Activated effector memory CD4-positive, alpha-beta T cell treated with anti-CD3 and anti-CD28 coated beads, Interleukin-2, amount 50 U/mL, for 16 hours (primary cell): ENCODE measurements at places on chromosomes 16 and 17.

DNA sequence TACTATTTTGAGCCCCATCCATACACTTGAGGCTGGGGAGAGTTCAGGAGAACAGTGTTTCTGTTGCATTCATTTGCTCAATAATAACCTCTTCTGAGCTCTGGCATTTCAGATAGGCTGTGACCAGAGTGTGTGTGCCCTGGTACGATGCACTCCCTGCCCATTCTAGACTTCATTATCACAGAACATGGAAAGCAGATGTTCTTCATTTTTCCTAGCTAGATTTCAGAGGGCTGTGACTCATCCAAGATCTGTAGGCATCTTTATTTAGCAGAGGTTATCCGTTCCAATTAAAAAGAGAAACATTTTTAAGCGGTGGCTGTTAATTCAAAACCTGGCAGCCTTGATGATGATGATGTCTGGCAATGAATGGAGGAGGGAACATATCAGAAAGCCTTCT lies 228.8 kb upstream of the EEF2KMT start:
- no peak for DNase-seq

- no peak for DNase-seq
These were observed 90.1 kb downstream of the TMEM132E start for GRCh38 chr17:34669511-34669910.

DNA sequence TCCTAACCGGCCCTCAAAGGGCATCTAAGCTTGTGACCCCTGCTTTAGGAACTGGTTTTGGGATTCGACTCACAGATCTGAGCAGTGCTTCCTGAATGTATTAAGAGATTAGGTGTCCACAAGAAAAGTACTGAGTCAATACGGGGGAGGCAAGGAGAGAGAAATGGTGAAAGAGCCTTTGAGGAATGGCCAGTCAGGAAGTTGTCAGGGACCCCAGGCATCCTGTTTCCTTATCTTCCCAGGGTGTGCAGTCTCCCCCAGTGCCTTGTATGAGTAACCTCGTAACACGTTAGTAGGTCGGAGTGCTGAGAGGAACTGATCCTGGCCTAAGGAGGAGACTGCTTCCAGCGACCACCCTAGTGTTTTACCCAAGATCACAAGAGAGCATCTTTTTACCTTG lies 16.4 kb upstream of the TMED6 start:
- no peak for DNase-seq

- DNase-seq: peak; percentile 65
These were observed 53.9 kb upstream of the ERCC4 start for GRCh38 chr16:13866073-13866472.

DNA sequence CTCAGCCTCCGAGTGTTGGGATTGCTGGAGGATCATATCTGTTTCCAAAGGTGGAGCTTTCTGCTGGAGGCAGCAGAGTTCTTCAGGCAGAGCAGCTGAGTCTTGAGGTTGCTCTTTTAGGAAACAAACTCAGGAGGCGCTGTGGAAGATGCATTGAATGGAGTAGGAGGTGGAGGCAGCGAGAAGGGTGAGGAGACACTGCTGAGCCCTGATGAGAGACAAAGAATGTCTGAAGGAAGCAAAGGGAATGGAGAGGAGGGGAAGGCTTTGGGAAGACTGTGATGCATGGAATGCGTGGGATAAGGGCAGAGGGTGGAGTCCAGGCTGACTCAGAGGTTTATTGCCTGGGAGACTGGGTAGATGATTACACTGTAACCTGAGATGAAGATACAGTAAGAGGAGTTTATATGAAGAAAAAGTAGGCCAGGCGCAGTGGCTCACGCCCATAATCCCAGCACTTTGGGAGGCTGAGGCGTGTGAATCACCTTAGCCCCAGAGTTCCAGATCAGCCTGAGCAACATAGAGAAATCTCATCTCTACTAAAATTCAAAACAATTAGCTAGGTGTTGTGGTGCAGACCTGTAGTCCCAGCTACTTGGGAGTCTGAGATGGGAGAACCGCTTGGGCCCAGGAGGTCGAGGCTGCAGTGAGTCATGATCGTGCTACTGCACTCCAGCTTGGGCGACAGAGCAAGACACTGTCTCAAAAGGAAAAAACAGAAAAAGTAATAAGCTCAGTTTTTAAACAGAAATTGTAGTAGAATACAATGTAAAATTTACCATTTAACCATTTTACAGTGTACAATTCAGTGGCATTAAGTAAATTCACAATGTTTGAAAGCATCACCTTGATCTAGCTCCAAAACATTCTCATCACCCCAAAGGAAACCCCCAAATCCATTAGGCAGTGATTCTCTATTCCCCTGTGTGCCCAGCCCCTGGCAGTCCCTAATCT lies 17.8 kb upstream of the TMEM219 start:
- no peak for DNase-seq

DNA sequence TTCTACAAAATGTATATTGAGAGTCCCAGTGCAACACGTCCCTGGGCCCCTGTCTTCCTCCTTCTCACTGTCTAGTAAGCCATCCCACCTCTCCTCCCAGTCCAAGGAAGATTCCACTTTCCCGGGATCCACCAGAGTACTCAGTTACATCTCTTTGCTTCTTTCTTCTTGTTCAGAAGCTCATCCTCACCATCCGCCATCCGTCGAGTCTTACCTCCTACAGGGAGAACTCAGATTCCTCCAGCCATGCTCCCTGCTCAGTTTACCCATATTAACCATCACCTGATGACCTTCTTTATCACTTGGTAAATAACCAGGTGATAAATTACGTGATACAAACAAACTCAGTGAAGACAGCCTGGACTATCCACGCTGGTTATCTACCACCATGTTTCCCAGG lies 57.1 kb downstream of the CYTH1 start:
- DNase-seq: no peak

DNA sequence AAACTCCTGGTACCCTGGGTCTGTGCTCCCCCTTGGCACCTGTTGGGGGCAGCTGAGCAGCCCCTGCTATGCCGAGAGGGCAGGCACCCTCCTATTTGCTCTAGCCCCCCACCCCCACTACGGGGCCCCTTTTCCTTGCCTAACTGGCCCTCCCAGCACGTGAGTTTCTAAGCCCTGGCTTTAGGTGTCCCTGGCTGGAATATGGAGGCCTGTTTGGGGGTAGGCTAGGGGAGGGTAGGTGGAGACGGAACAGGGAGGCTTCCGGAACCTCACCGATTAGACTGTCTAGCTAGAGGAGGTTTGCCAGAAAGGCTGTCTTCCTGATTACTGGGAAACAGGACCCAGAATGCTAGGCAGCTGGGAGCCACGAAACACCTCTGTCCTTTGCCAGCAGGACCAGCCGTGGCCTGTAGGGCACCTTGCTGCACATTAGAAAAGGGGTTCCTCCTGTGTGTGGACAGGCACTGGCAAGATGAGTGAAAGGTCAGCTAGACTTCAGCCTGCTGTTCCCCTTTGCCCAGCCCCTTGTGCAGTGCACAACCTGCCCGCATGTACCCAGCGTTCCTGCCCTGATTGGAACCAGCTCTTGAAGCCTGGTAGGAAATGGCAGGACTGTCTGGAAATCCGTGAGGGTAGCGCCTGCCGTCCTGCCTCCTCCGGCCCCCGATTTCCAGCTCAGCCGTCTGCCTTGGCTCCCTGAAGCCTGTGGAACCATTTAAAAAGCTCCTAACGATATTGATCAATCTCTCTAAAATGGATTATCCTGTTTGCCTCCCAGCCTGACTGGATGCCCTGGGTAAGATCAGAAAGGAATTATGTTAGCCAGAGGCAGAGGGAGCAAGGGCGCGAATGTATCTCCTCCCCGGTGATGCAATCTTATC lies 83.4 kb upstream of the GSE1 start:
- no peak for DNase-seq

- peak; percentile 80 for DNase-seq
These were observed 3.3 kb downstream of the POLR3E start for GRCh38 chr16:22300427-22301071.

DNA sequence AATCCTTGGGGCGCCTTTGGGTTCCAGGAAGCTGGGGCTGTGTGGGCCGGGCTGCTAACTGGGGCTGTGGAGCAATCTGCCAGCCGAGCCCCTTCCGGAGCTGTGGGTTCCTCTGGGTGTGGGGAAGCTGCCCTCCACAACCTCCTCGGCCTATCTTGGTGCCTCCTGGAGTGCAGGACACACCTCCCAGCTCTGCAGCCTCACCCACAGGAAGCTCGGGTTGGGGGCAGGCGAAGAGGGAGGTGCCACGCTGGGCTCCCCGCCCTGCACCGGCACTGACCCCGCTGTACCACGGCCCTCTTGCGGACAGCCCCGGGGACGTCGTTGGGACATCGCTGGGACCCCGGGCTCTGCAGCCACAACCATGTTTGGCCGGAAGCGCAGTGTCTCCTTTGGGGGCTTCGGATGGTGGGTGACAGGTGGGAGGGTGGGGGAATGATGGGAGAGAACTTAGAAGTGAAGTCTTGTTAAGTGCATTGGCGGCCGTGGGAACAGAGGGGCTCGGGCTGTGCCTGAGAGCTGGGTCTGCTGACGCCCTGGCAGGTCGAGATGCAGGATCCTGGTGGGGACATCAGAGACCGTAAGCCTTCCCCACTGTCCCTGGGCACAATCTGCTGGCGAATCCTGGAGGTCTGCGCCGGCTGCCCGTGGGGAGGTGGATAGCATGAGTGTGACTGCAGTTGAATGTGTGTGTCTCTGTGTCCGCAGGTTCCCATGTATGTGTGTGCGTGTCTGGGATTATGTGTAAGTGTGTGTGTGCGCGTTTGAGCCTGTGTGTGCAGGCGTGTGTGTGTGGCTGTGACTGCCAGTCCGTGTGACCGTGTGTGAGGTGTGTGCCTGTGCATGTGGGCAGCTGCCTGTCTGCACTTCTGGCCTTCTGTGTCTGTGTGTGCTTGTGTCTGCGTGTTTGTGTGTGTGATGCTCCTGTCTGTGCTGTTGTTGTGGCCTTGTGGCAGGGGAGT lies at the start of gene RAP1GAP2:
Gene RAP1GAP2, plus strand, starts transcription at position 275 of the 962 bp plus-strand sequence. Its CDS starts 90 bp downstream, at position 365.
- peak; percentile 90 for DNase-seq

DNA sequence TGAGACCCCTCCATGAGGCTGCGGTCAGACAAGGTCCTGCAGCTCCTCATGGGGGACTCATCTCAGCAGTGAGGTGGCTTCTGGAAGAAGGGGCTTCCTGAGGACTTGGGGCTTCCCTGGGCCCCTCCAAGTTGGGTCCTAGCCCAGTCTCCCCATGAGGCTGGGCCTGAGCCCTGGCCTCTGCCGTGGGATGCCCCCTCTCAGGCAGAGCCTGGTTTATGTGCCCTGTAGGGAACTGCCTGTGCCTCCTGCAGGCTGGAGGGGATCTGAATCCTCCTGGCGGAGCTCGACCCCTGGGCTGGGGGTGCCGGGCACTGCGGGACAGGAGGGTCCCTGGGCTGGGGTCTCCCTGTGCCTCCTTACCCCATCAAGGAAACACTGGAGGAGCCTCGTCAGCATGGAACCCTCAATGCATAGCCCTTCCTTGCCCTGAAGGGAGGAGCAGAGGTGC lies 45.8 kb downstream of the TNFRSF13B start:
- DNase-seq: no peak

DNA sequence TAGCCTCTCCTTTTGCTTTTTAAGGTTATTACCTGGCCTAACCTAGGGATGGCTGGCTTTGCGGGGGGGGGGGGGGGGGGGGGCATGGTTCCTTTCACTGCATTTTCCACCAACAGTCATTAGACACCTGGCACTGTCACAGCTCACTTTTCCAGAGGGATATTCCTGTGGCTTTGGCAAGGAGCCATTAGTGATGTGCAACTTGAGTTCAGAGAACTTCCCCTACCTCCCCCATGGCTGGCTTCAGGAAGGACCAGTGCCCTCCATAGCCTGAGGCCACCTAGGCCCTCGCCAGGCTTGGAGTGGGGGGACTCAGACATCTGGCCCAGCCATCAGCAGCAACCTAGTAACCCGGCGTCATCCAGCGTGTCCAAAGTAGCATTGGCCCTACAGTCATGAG lies 234.6 kb downstream of the CPPED1 start:
- DNase-seq: no peak

GRCh38 chr17:8062435-8062806 lies 23.6 kb downstream of the ALOX15B start:
- DNase-seq: no peak

- peak; percentile 55 for DNase-seq
These were observed 69.5 kb downstream of the AMFR start for GRCh38 chr16:56355786-56356275.

GRCh38 chr17:30530346-30531025 lies 53.3 kb downstream of the GOSR1 start:
- DNase-seq: no peak
